ENCODE measurements at places on chromosomes 12 and 14.

DNA sequence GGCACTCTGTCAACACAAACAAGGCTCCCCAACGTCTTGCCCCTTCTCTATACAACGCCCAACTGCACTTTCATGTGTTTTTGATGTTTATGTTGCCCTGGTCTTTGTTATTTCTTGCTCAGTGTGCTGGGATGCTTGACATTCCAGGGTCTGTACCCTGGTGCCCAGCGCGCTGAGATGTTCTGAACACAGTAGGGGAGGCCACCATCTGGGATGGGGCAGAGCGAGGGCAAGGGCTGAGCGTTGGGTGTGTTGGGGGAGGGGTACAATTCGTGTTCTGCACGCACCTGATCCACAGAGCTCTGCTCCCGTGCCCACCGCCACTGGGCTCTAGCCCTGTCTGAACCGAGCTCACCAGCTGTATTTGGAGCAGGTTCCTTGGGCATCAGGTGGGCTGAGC is 52.9 kb downstream of the ISCA2 start:
- no peak for DNase-seq

- no peak for DNase-seq
These were observed 702.8 kb downstream of the VRK1 start for GRCh38 chr14:97499790-97500481.

GRCh38 chr12:100671396-100672074 is 98.1 kb downstream of the GAS2L3 start:
- DNase-seq: no peak

- DNase-seq: no peak
These were observed 315 bp downstream of the LTB4R2 start for GRCh38 chr14:24310265-24310645.

DNA sequence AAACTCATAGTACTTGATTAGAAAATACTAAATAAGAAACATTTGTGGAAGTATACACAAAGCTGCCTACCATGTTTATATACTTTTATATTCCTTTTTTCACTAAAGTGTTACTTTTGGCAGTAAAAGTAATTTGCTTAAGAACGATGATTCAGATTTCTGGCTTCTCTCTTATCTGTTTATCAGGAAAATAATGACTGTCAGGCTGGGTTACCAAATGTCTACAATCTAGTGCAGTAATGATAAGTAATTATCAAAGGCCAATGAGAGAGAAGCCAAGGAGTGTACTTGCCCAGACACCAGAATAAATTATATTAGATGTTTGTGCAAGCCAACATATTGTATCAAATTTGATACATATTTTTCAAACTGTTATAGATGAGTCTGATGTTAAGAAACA is 113.4 kb downstream of the RALGAPA1 start:
- no peak for DNase-seq

DNA sequence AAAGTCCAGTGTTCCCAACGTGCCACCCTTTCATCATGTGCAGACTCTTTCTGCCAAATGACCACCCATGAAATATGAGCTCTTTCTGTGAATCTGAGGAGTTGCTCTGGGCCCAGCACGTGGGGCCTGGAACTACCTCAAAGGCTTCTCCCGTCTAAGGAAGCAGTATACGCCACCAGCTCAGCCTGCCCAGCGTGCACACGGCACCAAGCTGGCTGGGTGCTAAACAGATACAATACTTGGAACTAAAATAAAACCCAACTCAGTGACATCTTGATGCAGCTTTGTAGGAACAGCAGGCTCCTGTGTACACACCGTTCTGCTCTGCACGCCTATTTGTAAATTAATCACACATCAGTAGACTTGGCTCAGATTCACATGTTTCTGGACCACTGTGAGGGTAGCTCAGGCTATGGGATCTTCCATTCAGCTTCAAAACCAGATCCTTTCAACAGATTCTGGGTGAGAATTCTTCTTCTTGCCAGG is 74.8 kb downstream of the ARL6IP4 start:
- DNase-seq: no peak

DNA sequence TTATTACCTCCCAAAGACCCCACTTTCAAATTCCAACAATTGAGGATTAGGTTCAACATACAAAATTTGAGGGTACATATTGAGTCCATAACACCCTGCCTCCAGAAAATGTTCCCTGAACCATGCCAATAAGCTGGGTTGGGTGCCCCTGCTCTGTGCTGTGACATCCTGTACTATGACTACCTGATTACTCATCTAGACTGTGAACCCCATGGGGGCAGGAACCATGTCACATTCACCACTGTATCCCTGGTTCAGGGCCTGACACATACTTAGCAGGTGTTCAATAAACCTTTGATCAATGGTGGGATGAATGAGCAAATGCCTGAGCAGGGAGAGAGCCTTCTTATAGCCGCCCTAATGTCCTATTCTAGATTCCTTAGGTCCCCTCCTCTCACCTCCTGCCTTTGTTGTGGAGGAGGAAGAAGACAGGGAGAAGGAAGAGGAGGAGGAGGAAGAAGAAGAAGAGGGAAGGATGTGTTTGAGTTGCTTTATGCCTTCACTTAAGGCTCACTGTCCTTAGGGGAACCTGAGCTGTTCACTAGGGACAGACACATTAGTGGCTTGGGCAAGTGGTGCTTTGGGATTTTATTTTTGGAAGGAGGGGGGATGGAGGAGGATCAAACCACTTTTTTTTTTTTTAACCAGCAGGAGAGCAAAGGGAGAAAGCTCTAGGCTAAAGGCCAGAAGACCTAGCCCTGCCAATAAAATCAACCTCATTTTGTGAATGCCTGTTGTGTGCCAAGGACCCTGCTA is 21.3 kb downstream of the GPR68 start:
- no peak for DNase-seq

- DNase-seq: no peak
These were observed 192.9 kb downstream of the SEC23A start for GRCh38 chr14:38910092-38910491.

DNA sequence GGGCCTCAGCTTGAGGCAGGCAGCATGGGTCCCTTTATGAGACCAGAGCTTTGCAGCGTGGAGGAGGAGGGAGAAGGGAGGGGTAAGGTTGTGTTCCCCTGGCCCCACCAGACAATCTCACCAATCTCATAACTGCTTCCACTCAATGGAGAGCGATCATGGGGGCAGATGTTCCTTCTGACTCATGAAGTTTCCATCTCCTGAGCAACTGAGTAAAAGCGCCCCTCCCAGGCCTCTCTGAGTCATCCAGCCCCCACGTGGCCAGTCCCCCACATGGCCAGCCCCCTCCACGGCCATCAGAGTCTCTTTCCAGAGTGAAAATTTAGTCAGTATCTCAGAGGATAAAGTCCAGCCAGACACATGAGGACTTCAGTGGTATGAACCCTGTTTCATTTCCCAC is 39.2 kb upstream of the PLXNC1 start:
- no peak for DNase-seq

DNA sequence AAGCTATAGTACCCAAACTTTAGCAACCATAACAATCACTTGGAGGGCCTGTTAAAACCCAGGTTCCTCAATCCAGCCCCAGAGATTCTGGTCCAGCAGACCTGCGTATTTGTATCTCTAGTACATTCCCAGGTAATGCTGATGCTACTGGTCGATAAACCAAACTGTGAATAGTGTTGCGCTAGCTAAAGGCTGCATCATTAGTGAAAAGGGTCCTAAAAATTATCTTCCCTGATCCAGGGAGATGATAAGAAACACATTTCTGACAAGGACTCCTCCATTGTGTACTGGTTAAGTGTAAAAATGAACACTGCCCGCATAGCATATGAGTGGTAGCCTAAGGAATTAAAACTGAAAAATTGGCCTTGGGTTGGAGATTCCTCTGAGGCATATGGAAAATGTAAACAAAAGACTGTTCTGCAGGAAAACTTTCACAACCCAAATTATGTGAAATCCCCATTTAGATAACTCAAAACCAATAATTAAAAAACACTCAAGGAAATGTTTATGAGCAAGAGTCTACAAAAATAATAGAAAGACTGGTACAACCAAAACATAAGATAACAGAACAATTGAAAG is 322.7 kb downstream of the CEP128 start:
- no peak for DNase-seq

GRCh38 chr12:111792155-111792855 is 25.6 kb downstream of the ALDH2 start:
- no peak for DNase-seq

DNA sequence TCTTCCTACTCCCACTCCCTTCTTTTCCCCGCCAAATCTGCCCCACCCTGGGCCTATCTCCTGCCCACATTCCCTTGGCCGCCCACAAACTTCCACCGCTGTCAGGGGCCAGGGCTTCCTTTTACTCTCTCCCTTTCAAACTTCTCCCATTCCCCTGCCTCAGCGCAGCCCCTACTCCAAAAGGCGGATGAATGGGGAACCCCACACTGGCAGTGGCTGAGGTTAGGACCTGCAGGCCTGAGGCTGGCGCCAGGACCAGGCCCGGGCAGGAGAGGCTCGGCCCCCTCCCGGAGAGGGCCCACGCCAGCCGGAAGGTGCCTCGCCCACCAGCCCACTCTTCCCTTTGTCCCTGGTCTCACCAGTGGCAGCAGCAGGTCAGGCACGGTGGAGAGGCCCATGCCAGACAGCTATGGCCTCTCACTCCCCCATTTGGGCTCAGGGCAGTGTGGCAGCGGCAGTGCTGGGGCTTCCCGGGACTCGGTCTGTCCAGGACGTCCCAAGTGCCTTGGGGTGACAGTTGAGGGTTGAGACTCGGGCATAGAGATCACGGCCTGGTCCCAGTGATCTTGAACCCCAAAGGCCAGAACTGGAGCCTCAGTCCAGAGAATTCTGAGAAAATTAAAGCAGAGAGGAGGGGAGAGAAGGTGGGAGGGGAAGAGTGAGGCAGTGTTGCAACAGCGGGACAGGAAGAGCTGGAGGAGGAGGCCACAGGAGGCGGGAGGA is at the start of gene TNFRSF1A:
TSS of gene TNFRSF1A (minus strand) at position 660 of the 723 bp plus-strand sequence. CDS start at position 398, 262 bp downstream.
- no peak for DNase-seq

DNA sequence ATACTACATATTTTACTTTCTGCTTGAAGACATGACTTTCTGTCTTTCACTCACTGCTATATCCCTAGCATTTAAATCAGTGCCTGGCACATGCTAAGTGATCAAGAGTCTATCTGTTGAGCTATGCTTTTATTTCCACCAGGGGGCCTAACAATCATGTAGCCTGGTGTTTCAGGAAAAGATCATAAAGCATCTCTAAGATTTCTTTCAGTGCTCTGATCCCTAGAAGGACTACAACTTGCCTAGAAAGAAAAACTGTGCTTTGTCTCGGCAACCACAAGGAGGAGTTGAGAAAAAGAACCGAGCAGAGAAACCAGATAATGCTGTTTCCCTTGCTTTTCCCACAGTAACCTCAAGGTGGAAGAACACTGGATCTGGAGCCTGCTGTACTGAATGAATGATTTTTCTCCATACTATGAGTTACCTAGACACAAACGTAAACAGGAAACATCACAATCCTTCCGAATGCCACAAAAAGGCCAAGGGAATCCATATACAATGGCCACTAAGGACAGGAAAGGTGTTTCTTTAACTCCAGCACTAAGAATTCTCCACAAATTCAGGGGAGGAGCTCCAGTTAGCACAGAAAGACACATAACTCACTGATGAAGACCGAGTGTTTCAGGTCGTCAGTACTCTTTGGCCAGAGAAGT is 1.2 kb downstream of the CRY1 start:
- no peak for DNase-seq

DNA sequence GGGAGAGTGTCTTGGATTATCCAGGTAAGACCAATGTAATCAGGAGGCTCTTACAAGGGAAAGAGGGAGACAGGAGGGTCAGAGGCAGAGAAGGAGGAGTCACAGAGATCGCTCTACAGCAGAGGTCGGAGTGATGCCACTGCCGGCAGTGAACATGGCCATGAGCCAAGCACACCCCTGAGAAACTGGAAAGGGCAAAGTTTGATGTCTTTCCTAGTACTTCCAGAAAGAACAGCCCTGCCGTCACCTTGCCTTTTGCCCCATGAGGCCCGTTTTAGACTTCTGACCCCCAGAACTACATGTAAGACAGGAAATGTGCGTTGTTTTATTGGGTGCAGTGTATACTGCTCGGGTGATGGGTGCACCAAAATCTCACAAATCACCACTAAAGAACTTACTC is 133.7 kb downstream of the CALM1 start:
- no peak for DNase-seq

GRCh38 chr12:94705676-94706075 is 55.3 kb upstream of the TMCC3 start:
- DNase-seq: no peak

GRCh38 chr12:76236640-76237039 is 111.6 kb downstream of the BBS10 start:
- DNase-seq: no peak

GRCh38 chr14:34785223-34786006 is 71.0 kb upstream of the CFL2 start:
- DNase-seq: no peak

GRCh38 chr14:50820786-50821509 is 10.0 kb downstream of the NIN start:
- no peak for DNase-seq

- no peak for DNase-seq
These were observed 3.2 kb upstream of the SYNE3 start for GRCh38 chr14:95519699-95520098.
